ENCODE measurements at places on chromosomes 13 and 19. TPM values are rescaled to one million over a fixed set of nuclear protein-coding genes. Genes with fewer than 3 reads are reported as not detected.
A peak's percentile ranks its signal among the peaks of the same experiment; 100 is the strongest.

DNA sequence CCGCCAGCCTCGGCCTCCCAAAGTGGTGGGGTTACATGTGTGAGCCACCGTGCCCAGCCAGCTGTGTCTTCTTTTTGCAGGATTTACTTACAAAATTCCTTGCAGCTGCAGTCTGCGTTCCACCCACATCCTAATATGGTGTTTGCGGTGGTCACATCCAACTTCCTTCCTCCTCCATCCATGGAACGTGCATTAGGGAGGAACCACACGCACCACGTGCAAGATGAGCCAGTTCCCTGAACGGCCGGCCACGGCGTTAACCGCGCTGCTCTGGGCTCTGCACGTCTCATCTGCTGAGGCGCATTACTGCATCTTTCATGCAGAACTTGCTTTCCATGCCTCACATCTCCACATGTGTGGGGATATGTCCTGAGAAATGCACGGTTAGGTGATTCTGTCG is 13.0 kb upstream of the SIGLEC11 start:
- no peak for DNase-seq

- peak; percentile 71 for DNase-seq
Measured at GRCh38 chr19:3284759-3285646, 60.5 kb downstream of the CELF5 start.

- DNase-seq = peak; percentile 63
Measured at GRCh38 chr13:26872525-26873385, 112.2 kb upstream of the GPR12 start.

- DNase-seq = no peak
Measured at GRCh38 chr19:14395262-14395661, 14.0 kb downstream of the ADGRE5 start.

DNA sequence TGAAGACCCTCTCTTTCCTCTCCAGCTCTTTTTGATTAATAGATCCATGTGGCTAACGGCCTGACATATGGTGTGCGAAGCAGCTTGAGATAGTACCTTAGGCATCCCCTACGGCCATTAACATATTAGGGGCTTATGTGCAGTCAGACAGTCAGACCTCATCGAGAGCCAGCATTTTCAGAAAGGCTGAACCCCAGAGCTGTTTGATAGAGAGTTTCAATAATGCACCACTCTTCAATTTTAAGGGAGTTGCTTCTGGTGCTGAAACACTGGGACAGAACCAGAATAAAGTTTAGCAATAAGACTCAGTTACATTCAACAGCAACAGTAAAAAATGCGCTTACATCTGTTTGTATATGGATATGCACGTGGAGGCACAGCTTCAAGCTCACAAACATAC is 10.8 kb downstream of the POU4F1 start:
- DNase-seq = no peak

Gene CGB1
- total RNA-seq = not detected

Gene TBC1D17
- total RNA-seq = 43.6 TPM

Gene DCLK1
- total RNA-seq = 8.3 TPM

All from kidney (tissue), 22 donors.